A172 (cell line): ENCODE measurements at places on chromosomes 2 and 18. TPM values are rescaled to one million over a fixed set of nuclear protein-coding genes. Genes with fewer than 3 reads are reported as not detected.

Gene DSG2
- total RNA-seq = 51.7 and 55.3 TPM in 2 replicates

Gene LIMS4
- 0.10 and 1.3 TPM in 2 replicates for total RNA-seq

Gene POTEI
- total RNA-seq = not detected in 2 replicates

Gene ANKRD44
- 8.7 and 16.2 TPM in 2 replicates for total RNA-seq

Gene ACADL
- total RNA-seq = not detected in 2 replicates

Gene PDK1
- total RNA-seq = 6.0 and 9.4 TPM in 2 replicates

Gene VIL1
- not detected in 2 replicates for total RNA-seq
